ENCODE measurements at places on chromosomes 6 and 20.

DNA sequence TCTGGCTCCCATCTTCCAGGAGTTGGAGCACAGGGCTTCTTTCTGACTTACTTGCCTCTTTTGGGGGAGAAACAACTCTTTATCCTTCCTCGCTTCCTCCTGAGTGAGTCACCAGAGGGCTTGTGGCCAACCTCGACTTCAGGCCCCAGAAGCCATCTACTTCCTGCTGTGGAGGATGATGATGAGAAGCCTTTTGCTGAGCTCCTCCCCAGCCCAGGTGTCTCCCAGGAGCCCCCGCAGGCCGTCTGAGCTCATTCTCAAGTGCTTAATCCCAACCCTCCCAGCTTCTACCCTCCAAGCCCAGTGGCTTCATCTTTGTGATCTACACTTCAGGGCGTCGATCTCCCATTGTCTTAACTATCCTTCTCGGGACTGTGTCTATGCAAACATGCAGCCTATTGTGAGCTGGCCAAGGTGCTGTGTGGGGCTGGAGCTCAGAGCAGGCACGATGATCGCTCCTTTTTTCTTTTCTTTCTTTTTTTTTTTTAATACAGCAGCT is 27.9 kb downstream of the SDCBP2 start:
- DNase-seq = no peak

- no peak for DNase-seq
These were observed 25.4 kb downstream of the ANKEF1 start for GRCh38 chr20:10060226-10060625.

GRCh38 chr6:44309631-44310030 is 3.5 kb downstream of the AARS2 start:
- no peak for DNase-seq

GRCh38 chr6:68695838-68696237 is 60.8 kb downstream of the ADGRB3 start:
- no peak for DNase-seq

DNA sequence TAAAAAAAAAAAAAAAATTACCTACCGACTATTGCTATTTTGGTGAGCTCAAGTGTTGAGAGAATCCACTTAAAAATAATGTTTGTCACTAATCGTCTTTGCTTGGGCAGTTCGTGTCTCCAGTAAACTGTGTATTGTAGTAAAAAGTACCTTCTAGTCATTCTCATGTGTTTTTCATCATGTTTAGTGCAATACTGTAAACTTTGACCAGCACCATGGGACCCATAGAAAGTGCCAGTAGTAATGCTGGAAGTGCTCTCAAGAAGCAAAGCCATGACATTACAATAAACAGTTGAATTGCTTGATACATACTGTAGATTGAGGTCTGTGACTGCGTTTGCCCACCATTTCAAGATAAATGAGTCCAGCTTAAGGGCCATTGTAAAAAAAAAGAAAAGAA is 395.2 kb downstream of the BCKDHB start:
- no peak for DNase-seq
